HAP-1 (cell line): ENCODE measurements at places on chromosomes 5 and 9.
A peak's percentile ranks its signal among the peaks of the same experiment; 100 is the strongest.

- no peak for DNase-seq
These were observed 388.3 kb downstream of the PLK2 start for GRCh38 chr5:58071566-58071965.

GRCh38 chr5:66180282-66181155 is 36.4 kb downstream of the SREK1 start:
- DNase-seq: no peak

GRCh38 chr5:133081036-133081435 is 29.2 kb downstream of the HSPA4 start:
- no peak for DNase-seq

- no peak for DNase-seq
These were observed 220.4 kb downstream of the PARP8 start for GRCh38 chr5:50886657-50887345.

- DNase-seq: no peak
These were observed 52.5 kb downstream of the NR3C1 start for GRCh38 chr5:143350751-143351602.

DNA sequence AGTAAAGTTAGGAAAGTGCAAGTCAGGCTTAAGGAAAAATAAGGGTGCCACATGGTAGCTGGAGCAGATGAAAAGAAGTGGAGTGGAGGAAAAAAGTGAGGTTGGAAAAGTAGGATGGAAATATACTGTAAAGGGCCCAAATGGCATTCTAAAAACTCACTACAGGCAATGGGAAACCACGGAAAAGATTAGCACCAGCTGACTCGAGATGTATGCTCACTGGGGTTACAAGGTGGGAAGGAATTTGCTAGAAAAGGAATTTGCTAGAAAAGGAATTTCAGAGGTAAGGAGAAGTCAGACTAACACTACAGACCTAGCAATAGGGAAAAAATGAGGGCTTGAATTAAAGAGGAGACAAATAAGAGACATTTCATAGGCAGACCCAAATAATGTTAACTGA is 3.6 kb downstream of the PSMD5 start:
- DNase-seq: no peak

DNA sequence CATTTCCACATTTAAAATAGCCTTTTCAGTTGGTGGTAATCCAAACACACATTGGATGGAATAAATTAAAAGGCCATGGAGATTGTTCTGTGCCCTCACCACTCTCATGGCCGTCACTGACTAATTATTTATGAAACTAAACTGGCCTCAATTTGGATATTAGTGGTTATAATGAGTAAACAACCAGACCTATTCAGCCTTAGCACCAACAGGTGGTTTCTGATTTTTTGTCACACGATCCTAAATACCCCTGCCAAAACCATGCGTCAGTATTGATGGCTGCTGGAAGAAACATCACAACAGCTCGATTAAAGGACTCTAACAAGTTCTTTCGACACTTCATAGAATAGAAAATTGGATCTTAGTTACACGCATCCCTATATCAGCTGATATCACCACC is 276.0 kb upstream of the DAP start:
- no peak for DNase-seq

DNA sequence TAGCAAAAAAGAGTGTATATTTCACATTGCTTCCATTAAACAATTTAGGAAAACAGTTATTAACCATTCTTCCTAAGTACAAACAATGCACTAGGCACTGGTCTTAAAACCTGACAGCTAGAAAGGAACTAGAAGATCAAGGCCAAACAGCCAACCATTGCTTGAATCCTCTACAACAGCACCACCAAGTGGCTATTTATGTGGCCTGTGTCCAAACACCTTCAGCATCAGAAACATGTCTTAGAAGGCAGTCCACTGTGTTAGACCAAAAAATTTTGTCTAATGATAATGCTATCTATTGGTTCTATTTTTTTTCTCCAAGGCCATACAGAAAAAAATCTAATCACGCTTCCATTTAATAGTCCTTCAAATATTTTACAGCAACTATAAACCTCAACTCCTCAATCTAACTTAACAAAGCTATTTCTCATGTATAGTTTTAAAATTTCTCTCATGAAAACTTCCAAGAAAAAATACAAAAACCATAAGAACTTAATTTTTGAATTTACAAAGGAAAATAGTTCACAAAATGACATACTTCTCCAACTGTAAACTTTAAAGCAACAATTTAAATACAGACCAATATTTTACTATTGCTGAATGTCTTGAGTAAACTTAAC is 36.1 kb downstream of the CAAP1 start:
- peak; percentile 69 for DNase-seq

DNA sequence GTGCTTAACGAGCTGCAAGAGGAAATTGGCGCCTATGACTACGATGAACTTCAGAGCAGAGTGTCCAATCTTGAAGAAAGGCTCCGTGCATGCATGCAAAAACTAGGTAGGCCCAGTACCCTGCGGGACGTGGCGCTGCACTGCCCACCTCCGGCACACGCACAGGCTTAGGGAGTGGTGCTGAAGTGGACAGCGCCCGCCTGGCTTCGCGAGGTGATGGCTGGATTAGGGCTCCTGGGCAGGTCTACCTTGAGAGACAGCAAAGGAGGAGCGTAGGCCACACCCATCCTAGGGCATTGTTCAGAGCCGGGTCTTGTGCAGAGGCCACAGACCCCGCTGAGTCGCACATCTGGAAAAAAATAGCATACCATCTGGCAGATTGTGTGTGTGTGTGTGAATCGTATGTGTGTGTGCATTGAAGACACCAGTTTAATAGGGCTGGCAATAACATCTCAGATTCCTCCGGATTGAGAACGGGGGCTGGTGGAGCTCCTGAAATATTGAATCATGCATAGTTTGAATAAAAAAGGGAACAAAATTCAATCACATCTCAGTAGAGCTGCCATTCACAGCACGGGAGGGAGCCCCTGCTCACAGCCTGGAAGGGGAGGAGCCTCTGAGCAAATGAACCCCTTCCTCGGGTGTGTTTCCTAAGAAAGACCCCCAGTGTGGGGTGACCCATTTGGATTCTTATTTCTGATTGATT is 11.1 kb downstream of the OLFM1 start:
- no peak for DNase-seq

DNA sequence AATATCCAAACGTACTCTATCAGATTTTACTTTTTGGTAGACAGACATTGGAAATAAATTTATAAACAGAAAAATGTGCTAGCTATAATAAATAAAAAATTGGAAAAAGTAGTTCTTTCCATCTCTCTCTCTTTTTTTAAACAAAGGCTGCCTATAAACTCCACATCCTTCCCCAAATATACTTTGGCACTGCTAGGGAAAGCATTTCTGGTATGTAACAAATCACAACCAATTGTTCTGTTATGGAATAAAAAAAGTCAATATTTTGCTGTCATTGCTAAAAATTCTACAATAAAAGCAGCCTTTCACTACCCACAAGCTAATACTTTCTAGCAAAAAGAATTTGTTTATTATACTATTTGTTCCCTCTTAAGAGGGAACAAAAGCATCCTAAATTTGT is 169.2 kb upstream of the TARS1 start:
- no peak for DNase-seq

DNA sequence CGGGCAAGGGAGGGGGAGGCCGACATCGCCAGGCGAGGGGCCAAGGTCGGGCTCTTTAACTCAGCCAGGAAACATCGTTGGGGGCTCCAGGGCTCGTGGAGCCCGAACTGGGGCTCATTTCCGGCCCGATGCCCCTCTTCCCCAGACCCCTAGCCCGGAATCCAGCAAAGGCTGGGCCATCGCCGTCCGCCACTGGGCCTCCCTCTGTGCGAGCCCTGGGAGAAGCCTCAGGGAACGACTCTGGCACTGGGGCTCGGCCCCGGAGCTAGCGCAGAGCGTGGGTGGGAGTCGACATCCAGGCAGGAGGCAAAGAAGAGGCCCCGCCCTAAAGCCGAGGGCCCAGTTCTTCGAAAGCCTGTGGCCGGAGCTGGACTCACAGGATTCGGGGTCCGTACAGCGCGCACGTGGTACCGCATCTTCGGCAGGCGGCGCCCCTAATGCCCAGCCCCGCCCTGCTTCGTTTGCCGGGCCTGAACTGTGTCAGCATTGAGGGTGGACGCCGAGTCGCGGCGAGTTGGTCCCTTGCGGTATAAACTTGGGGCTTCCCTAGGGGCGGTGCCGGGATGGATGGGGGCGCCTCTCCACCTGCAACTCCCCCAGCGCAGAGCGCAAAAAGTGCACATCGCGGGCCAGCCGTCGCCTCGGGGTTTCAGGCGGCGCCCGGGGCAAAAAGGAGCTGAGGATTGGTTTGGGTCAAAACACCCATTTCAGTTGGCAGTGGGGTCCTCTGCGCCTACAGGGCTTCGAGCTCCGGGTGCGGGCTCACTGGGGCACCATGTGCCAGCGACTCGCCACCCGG is 3.6 kb upstream of the PAX5 start:
- DNase-seq: no peak

DNA sequence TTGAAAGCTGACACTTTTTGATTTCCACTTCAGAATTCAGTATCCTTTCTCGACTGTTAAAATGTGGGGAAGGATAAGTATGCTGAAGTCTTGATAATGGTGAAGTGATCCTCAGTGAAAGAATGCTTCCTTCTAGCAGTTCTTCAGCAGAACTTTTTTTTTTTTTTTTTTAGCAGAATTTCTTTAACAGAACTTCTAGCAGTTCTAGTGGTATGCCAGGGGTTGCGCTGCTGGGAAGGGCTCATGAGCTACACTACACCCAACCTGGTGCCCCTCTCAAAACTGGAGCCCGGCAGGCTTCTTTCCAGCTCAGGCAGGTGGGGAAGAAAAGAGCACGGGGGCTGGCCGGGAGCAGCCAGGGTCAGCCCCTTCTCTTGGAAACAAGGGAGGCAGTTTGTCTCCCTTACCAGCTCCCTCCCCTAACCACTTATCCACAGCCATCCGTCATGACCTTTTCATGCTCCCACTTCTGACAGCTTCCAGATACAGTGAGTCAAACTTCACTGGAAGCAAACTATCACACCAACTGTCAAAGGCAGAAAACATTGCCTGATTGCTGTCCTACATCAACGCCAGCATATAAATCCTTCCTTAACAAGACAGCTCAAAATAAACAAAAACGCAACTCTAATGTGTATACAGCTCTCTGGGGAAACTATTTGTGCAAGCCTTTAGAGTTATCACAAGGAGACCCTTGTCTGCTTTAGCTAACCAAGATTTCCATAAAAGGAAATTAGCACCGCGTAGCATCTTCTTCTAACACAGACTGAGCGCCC is 211.5 kb downstream of the GAPVD1 start:
- no peak for DNase-seq
